OCI-LY7 (cell line): ENCODE measurements at places on chromosomes 3 and 15.

GRCh38 chr15:58731756-58732535 lies 17.6 kb downstream of the ADAM10 start:
- DNase-seq: no peak

- DNase-seq: no peak
Measured at GRCh38 chr3:177776661-177777101, 579.4 kb upstream of the TBL1XR1 start.

DNA sequence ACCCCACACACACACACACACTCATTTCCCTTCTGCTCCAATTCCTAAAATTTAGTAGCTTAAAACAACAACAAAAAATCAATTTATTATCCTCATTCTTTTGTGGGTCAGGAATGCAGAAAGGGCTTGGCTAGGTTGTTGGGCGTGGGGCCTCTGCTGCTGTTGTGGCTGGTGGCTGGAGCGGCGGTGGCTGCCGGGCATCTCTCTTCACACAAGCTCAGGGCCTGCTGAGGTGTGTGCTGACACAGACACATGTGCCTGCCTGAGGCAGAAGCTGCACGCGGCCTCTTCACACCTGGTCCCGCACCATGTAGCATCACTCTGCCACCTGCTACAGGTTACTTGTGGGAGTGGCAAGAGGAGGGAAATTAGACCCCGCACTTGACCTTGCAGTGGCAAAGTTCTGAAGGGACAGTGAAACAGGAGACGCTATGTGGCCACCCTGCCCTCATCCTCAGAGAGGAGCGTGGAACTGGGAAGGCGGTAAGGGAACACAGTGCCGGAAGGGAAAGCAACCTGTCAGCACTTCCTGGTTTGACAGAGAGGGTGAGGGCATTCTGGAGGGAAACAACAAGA lies 64.0 kb upstream of the PRR20G start:
- no peak for DNase-seq

- no peak for DNase-seq
Measured at GRCh38 chr15:31752065-31752762, 278.1 kb upstream of the CHRNA7 start.

GRCh38 chr3:67118122-67118521 lies 120.0 kb downstream of the KBTBD8 start:
- no peak for DNase-seq

GRCh38 chr3:41740374-41740886 lies 221.5 kb downstream of the ULK4 start:
- no peak for DNase-seq

GRCh38 chr3:80677796-80678195 lies 910.0 kb upstream of the ROBO1 start:
- DNase-seq: no peak

GRCh38 chr15:80578206-80578595 lies 116.9 kb upstream of the ABHD17C start:
- DNase-seq: no peak

GRCh38 chr3:11009898-11010297 lies 17.4 kb downstream of the SLC6A1 start:
- DNase-seq: no peak
